ENCODE measurements at places on chromosomes 11 and 22. TPM values are rescaled to one million over a fixed set of nuclear protein-coding genes. Genes with fewer than 3 reads are reported as not detected.
A peak's percentile ranks its signal among the peaks of the same experiment; 100 is the strongest.

GRCh38 chr11:6856871-6857270 lies 6.0 kb upstream of the OR10A2 start:
- no peaks in the 10 kb centered on the region for H3K27me3 ChIP-seq
- no peak overlapping the region for H3K27ac ChIP-seq
- H3K4me1 ChIP-seq: no peaks in the 10 kb centered on the region
- H3K36me3 ChIP-seq: no peaks in the 10 kb centered on the region
- no peak overlapping the region for H3K4me3 ChIP-seq

- H3K36me3 ChIP-seq: no peaks in the 10 kb centered on the region
- no peak overlapping the region for H3K27ac ChIP-seq
Observed at GRCh38 chr11:120357620-120358019, 21.4 kb downstream of the ARHGEF12 start.

The SHANK2 gene
- total RNA-seq: 1.3 TPM

The KCNQ1 gene
- total RNA-seq: not detected

- no peak for DNase-seq
- H3K36me3 ChIP-seq: no peaks in the 10 kb centered on the region
- no peak overlapping the region for H3K27ac ChIP-seq
- peaks cover 5% of the 10 kb centered on the region for H3K27me3 ChIP-seq
- H3K4me3 ChIP-seq: no peak overlapping the region
- H3K4me1 ChIP-seq: no peaks in the 10 kb centered on the region
Observed at GRCh38 chr11:45362636-45363035, 76.5 kb upstream of the SYT13 start.

DNA sequence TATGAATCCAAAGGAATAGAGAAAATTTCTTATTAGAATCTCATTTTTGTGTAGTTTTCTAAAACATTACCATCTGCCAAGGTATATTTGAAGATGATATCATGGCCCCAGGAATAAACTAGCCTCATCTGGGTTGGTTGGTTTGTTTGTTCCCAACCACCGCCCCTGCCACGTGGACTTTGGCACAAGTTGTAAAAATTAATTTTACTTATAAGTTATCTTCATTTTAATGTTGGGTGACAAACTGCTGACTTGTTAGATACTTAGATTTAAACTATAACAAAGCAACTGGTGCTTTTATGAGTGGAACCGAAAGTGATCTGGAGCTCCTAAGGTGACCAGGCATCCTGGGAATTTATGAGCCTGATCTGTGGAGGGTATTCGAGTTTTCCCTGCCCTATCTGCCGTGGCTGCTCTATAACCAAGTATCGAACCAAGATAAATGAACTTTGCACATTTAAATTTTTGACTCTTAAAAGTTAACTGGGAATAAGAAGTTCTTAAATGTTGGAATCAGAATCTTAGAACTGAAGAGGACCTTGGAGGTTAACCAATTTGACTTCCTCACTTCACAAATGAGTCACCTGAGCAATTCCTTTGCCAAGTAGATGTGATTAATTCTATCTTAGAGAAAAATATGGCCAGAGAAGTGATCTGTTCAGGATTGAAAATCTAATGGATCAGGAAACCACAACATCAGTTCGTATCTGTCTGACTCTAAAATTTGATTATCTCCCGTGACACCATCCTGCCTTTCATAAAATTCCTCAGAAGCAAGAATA lies 129.1 kb upstream of the ARHGAP42 start:
- no peaks in the 10 kb centered on the region for H3K27me3 ChIP-seq
- DNase-seq: peak; percentile 76
- H3K36me3 ChIP-seq: no peaks in the 10 kb centered on the region
- H3K4me1 ChIP-seq: peaks cover 4% of the 10 kb centered on the region

GRCh38 chr11:40030867-40031266 lies 1428.6 kb downstream of the LRRC4C start:
- DNase-seq: no peak
- H3K4me1 ChIP-seq: no peaks in the 10 kb centered on the region
- no peak overlapping the region for H3K27ac ChIP-seq

DNA sequence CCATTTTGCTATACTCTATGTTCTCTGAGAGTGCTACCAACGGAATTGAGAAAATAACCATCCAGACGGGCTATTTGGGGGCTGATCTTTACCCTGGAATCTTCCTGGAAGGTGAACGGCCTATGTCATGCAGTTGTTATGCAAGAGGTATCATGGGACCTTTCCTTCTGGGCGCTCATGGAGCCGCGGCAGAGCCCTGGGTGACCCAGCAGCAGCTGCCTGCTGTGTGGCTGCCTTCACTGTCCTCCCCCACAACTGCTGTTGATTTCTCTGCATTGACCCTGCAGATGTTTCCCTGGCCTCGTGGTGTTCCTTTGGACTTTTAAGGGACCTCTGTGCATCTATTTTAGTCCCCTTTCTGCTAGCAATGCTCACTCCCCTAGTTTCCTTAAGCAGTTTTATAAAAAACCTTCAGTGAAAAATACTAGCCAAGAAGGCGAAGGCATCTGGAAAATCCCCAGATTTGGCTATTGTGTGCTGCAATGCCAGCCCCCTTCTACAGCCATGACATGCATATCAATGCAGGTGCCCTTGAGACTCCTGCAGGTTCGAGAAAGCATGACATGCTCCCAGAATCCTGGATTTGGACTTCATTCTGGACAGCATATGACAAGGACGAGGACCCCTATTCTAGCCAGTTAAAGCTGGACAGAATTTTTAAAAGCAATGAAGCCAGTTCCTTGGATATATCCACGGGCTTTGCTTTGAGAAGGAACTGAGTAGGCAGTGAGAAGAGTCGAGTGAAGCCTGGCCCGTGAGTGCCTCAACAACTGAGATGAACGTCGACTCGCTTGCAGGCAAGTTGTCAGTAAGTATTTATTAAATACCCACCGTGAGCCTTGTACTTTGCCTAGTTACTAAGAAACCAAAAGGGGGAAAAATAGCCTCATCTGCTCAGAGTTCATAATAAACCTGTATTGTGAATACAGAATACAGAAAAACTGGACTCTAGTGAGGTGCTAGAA lies at the start of gene SLC25A18:
Gene SLC25A18 (plus strand): TSS at position 593 of the 965 bp plus-strand sequence. CDS start 16,447 bp downstream, outside the sequence.
- peaks cover 2% of the 10 kb centered on the region for H3K4me1 ChIP-seq
- peak; percentile 30 for DNase-seq
- H3K27ac ChIP-seq: no peak within 1 kb of the TSS
- no peak within 1 kb of the TSS for H3K4me3 ChIP-seq

GRCh38 chr22:36758792-36759271 lies 17.1 kb downstream of the IFT27 start:
- no peak overlapping the region for H3K4me3 ChIP-seq
- H3K27ac ChIP-seq: no peak overlapping the region
- no peaks in the 10 kb centered on the region for H3K27me3 ChIP-seq
- H3K4me1 ChIP-seq: no peaks in the 10 kb centered on the region
- no peaks in the 10 kb centered on the region for H3K36me3 ChIP-seq
- DNase-seq: no peak

DNA sequence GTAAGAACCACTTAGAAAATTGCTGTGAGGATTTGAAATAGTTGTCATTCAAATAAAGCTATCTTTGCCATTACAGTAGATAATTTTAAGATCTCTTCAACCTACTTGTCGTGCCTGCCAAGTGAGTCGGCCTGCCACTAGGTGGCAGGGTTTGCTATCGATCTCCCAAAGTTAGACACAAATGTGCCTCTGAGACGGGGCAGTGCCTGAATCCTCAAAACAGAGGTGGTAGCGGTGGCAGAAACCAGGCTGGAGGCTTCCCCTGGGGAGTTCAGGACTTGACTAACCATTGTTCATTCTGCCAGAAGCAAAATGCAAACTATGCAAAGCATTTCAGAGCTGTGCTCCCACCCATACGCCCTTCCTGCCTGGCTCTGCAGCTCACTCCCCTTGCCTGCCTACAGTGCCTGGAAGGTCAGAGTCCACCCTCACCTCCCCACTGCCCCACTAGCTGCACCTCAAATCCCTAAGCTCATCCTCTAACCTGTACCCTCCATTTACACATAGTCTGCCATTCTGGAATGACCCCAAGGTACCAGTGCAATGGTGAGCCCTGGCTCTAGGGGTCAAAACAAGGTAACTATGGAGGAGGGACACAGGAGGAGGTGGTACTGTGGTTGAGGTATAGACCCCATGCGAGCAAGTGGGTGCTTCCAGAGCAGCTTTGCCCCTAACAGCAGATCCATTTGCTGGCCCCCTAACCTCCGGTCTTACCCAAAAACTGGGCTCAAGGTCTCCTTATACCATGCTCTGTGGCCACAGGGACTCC lies 82.1 kb downstream of the C11orf58 start:
- no peak overlapping the region for H3K27ac ChIP-seq
- H3K27me3 ChIP-seq: peaks cover 6% of the 10 kb centered on the region
- no peaks in the 10 kb centered on the region for H3K36me3 ChIP-seq

The TBX10 gene
- total RNA-seq: not detected

- H3K27me3 ChIP-seq: no peaks in the 10 kb centered on the region
- H3K36me3 ChIP-seq: no peaks in the 10 kb centered on the region
- no peak overlapping the region for H3K27ac ChIP-seq
Observed at GRCh38 chr11:27381238-27381666, 18.2 kb upstream of the CCDC34 start.

- no peaks in the 10 kb centered on the region for H3K27me3 ChIP-seq
- DNase-seq: no peak
- no peaks in the 10 kb centered on the region for H3K4me1 ChIP-seq
- no peak overlapping the region for H3K4me3 ChIP-seq
- no peak overlapping the region for H3K27ac ChIP-seq
Observed at GRCh38 chr11:58688789-58689503, 42.8 kb downstream of the GLYAT start.

GRCh38 chr11:105265845-105266244 lies 126.3 kb upstream of the CARD18 start:
- peak; percentile 71 for DNase-seq
- no peak overlapping the region for H3K4me3 ChIP-seq
- H3K36me3 ChIP-seq: no peaks in the 10 kb centered on the region
- no peaks in the 10 kb centered on the region for H3K4me1 ChIP-seq
- no peak overlapping the region for H3K27ac ChIP-seq

DNA sequence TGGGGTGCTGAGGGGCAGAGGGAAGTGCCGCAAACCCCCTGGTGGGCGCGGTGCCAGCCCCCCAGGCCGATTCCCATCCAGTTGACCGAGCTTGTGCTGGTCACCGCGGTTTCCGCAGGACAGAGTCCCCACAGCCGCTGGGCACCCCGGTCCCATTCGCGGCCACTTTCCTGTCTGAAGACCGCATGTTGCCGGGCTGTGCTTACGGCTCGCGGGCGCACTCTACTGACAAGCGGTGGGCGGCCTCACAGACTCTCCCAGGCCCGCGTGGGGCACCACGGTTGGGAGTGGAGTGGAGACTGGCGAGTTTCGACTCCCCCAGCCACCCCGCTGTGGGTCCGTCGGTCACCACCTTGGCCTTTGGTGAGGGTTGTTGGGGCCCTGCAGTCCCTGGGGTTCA lies 648 bp upstream of the H19 start:
- no peak overlapping the region for H3K4me3 ChIP-seq
- H3K36me3 ChIP-seq: no peaks in the 10 kb centered on the region
- no peak for DNase-seq
- H3K4me1 ChIP-seq: no peaks in the 10 kb centered on the region
- no peak overlapping the region for H3K27ac ChIP-seq

- no peak for DNase-seq
- no peaks in the 10 kb centered on the region for H3K36me3 ChIP-seq
- no peaks in the 10 kb centered on the region for H3K27me3 ChIP-seq
- no peak overlapping the region for H3K27ac ChIP-seq
- H3K4me3 ChIP-seq: no peak overlapping the region
Observed at GRCh38 chr11:131423688-131424087, 53.3 kb downstream of the NTM start.

The SLC17A6 gene
- total RNA-seq: not detected

- DNase-seq: peak; percentile 3
- no peak overlapping the region for H3K4me3 ChIP-seq
- H3K27me3 ChIP-seq: peaks cover 36% of the 10 kb centered on the region
- no peak overlapping the region for H3K27ac ChIP-seq
Observed at GRCh38 chr22:27088026-27088425, 430.6 kb downstream of the MIAT start.

- no peak overlapping the region for H3K27ac ChIP-seq
- no peak overlapping the region for H3K4me3 ChIP-seq
- peaks cover 13% of the 10 kb centered on the region for H3K4me1 ChIP-seq
- no peaks in the 10 kb centered on the region for H3K27me3 ChIP-seq
- H3K36me3 ChIP-seq: no peaks in the 10 kb centered on the region
- DNase-seq: peak; percentile 46
Observed at GRCh38 chr11:88398372-88398771, 60.8 kb upstream of the CTSC start.

DNA sequence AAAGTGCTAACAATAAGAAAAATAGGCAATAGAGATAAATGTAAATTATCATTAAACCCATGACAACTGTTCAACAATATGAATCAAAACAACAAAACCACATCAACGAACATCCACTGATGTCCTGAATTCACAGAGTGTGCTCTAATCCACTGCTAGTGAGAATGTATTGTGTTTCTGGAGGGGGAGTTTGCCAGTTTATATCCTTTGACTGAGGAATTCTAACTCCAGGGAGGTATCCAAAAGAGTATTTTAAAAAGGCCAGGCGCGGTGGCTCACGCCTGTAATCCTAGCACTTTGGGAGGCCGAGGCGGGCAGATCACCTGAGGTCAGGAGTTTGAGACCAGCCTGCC lies 1.7 kb upstream of the WEE1 start:
- peaks cover 11% of the 10 kb centered on the region for H3K4me1 ChIP-seq
- no peak overlapping the region for H3K4me3 ChIP-seq
- H3K27me3 ChIP-seq: no peaks in the 10 kb centered on the region
- no peaks in the 10 kb centered on the region for H3K36me3 ChIP-seq
- DNase-seq: no peak
